ENCODE measurements at places on chromosomes 1 and 21.

- DNase-seq: no peak
These were observed 239.3 kb downstream of the SIPA1L2 start for GRCh38 chr1:232390590-232390989.

DNA sequence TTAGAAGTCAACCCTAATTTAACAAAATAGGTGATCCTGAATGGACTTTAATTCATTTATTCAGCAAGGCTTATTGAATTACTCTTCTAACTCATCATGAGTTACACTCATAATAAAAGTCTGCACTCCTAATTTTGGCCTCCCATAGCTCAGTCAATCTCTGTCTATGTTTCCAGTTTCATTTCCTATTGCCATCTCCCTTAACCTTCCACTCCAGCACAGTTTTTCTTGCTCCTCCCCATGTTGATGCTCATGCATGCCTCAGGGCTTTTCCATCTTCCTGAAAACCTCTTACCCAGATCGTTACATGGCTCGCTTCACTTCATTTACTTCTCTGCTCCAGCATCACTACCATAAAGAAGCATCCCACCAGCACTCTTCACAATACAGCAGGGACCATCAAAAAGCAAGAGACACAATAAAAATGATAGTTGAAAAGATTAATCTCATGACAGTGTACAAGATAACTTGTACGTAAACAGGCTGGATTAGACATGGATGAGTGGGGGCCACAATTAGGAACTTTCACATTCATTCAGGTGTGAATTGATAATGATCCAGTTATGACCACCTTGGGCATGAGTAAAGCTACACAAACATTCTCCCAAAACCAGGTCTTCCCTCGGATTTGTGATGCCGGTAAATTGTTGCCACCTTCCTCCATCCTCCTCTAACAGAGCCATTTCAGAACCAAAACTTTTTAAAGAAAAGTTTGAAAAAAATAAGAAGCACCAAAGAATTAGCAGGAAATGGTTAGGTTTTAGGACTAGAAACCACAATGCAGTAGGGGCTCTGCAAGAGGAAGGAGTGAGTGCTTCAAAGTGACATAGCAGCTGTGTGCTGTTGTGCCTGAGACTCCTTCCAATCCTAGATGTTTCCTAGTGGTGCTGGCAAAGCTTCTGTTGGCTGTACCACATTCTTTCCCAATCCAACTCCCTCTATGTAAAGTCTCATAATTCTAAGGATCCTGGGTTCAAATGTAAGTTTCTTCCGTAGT, 89.8 kb downstream of the OLFML2B start:
- no peak for DNase-seq

GRCh38 chr21:37619464-37619974, 252.9 kb downstream of the DYRK1A start:
- DNase-seq: no peak

GRCh38 chr21:43723648-43724047, 4.7 kb downstream of the PDXK start:
- DNase-seq: no peak

DNA sequence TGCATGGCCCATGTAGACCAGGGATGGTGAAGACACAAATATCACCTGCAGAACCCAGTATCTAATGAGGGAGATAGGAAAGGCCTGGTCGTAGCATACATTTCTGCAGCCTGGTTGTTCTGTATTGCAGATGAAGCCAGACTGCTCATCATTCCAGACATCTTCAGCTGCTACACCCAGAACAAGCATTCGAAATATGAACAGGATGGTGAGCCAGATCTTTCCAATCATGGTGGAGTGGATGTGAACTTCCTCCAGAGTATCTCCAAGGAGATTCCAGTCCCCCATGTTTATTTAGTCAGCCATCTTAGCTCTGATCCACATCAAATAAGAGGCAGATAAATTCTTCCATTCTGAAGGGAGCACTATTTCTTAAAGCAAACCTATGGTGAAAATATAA, 2.7 kb upstream of the MYCBP start:
- DNase-seq: no peak

DNA sequence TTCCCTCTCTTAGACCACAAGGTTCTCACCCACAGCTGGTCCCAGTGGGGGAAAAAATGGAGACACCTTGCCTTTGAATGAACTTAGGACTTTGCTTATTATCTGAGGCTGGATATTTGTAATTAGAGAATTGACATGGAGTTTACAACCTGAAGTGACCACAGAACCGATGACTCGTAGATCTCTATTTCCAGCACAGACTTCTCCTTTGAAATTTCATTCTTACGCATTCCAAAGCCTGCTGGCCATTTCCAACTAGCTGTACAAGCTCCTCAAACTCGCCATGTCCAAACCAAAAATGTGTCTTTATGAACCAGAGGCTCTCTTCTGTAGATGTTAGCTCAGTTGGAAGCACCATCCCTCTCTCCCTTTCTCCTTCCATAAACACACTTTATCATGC, 12.0 kb downstream of the RAB7B start:
- no peak for DNase-seq

Measured in dermis blood vessel endothelial cell (primary cell).